ENCODE measurements at places on chromosomes 6 and 20.

DNA sequence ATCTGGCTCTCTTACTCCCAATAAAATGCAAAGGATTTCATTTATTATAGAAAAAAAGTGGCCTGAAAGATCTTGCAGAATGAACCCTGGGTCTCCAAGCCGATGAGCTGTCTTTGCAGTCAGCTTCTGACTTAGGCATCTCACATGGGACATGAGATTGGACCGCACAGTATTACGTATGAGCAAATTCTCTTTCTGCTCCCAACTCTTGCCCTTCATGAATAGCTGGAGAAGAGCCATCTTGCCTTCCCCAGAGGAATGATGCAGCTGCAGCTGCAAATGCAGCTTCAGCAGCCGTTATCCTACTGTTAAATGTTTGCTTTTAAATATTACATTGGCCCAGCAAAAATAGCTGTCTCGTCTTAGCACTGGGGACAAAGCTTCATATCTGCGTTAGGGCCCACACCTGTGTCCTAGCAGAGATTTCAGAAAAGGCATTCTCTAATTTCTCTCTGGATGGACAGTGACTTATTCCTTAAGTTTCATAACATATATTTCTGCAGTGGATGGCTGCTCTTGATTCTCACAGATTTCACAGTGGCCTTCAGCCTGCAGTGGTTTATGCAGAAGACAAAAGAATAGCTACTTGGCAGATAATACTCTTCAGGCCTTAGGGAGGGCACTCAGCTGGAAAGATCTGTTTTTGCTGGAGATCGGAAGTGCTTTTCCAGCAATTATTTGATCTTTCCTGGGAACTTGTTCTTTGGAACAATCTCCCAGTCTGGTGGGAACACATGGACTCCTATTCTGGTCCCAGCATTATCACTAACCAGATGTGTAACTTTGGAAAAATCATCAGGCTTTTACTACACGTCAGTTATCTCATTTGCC lies 129.2 kb downstream of the FYN start:
- DNase-seq = no peak

DNA sequence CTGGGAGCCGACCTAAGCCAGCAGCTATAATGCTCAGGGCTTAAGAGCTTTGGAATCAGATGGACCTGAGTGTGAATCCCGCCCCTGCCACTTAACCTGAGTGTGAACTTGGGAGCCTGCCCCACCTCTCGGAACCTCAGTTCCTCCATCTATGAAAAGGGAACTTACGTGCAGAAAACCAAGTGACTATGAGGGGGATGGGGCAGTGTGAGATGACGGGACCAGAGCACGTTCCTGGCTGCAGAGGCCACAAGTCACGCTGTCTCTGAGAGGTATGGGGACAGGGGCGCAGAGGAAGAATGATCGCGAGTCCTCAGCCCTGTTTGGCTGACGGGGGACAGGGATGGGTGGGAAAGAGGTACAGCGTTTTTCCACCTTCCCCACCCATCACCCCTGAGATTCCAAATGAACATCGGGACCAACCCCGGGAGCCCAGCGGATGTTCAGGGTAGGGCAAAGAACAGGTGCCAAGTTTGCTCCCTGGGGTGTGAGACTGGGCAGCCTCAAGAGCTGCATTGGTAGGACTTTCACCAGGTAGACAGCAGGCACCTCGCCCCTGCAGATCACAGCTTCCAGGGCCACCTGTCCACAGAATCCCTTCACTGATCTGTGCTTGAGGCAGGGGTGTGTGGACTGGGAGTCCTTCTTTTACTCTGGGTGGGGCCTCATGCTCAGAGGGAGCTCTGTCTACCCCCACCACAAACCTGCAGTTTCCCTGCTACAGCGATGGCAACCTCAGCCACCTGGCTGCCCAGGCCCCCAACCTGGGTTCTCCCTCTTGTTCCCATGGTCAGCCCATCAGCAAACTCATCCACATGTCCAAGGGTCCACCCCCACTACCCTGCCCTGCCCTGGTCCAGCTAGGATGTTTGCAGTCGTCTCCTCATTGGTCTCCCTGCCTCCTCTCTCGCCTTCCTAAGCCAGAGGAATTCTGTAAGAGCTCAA lies 85.8 kb downstream of the CEBPB start:
- no peak for DNase-seq

DNA sequence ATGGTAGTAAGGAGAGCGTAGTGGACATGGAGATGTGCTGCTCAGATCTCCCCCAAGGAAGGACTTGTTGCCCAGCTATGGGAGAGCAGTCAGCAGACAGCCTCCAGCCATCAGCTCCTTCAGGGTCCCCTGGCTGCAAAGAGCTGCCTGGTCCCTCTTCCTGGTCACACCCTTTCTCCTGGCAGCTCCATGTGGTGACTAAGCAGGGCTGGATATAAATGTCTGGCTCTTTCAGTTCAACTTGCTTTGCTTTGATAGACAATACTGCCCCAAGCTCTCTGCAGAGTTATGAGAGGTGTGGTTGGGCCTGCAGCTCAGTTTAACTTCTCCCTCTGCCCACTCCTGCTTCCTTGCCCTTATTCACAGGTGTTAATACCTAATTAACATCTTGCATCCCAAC lies 64.1 kb upstream of the DDR1 start:
- no peak for DNase-seq

DNA sequence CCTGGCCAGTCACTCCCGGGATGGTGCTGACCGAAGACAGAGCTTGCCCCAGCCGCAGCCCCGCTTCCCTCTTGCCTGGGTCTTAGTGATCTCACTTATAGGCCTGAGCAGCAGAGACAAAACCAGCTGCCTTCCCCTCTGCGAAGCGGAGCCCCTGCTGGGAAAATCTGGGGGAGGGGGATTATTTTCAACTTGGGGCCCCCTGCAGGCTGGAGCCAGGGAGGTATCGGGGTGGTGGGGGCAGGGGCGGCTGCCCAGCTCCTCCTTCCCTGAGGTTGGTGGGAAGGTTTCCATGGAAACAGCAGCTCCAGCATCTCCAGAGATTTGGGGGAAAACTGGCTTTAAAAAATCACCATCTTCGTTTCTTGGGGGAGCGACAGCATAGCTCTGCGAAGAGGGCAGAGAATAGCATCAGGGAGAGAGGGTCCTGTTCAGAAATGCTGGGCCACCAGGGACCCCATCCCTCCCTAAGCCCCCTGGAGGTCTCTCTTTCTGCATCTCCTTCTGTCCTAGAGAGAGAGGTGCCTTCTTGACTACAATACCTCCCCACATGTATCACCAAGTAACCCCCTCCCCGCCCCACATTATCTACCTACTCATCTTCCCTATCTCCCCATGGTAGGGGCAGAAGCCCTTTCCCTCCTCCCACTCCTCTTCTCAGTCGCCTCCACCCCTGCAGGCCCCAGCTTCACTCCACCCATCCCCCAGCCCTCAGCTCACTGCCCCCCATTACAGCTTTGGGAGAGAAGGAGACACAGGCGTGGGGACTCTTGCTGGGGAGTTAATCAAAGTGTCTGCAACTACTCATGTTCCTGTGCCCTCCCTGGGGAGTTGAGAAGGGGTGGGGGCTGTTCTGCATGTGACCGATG lies 88.4 kb upstream of the CCDC167 start:
- no peak for DNase-seq

DNA sequence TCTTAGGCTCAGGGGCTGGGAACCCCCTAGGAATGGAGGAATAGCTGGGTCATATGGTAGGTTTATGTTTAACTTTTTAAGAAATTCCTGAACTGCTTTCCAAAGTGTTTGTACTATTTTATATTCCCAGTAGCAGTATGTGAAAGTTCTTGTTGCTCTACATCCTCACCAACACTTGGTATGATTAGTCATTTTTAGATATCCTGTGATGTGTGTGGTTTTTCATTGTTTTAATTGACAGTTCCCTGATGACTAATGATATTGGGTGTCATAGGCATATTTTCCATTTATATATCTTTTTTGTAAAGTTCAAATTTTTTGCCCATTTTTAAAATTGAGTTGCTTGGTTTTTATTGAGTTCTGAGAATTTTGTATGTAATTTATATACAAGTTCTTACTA lies 72.3 kb downstream of the SLC16A10 start:
- DNase-seq = no peak

GRCh38 chr6:90611543-90612312 lies 24.9 kb upstream of the MAP3K7 start:
- no peak for DNase-seq

DNA sequence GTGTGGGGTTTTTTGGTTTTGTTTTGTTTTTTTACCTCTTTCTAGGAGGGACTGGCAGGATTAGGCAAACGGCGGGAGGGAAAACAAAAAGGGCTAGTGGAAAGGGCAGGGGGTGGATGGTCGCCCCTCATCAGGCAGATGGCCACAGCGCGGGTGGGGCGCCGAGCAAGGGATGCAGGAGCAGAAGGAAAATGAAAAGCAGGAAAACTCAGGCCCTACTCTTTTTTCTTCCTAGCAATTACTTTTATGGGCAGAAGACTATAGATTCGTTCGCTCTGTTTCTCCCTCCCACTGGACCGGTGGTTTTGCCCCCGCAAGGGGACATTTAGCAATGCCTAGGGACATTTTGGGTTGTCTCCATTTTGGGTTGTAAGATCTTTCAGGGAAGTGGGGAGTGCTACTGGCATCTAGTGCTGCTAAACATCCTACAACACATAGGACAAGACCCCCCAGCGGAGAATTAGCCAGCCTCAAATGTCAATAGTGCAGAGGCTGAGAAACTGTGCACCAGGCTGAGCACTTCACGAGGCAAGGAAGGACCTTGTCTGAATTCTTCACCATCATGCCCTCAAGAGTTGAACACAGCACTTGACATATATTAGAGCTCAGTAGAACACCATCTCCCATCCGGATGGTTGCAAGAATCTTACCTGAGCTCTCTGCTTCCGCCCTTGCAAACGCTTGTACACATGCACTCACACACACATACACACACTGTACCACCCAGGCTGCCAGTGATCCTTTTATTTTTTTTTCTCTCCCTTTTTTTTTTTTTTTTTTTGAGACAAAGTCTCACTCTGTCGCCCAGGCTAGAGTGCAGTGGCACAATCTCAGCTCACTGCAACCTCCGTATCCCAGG lies 4.8 kb upstream of the ZMYND8 start:
- DNase-seq = no peak

- DNase-seq = no peak
These were observed 846 bp downstream of the PDE10A start for GRCh38 chr6:165662041-165662748.

DNA sequence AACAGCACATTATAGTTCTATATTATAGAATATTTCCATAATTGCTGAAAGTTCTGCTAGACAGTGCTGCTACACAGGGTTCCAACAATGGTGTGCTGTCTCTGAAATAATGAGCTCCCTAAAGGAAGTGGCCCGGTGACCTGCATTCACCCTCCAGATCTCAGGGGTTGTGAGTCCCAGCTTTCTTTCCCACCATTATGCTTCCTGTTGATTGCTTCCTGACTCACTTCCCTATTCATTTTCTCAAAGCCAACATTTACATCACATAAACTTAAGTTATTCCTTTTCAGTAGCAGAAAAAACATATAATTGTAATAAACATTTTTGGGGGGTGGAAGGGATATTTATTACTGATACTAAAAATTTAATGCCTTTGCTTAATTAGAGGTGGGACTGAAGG lies 12.9 kb upstream of the CCN6 start:
- DNase-seq = no peak

DNA sequence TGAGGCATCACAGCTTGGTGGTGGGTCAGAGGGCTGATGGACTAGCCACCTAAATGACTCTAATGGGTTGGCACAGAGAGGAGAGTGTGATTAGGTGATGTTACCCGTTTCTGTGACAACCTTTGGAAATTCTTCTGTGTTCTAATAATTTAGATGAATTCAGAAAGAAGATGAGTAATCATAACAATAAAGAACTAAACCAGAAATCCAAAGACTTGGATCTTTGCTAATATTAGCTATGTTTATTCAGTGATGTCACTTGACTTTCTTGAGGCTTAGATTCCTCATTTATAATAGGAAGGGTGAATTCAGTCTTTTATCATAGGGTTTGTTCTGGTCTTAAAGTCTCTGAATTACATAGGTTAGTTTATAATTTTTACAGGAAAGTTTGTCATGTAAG lies 19.9 kb downstream of the CRYBG1 start:
- no peak for DNase-seq

DNA sequence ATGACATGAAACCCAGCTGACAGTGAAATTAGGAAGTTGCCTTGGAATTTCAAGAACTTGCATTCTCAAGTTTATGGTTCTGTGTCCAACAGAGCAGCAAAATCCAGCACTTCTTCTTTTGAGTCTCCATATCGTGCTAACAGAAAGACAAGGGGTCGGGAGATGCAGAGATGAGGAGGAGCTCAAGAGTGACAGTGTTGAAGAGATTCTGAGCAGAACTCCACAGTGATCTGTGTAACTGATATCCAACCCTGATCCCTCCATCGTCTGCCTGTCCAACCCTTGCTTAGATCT lies 21.2 kb upstream of the BTN1A1 start:
- DNase-seq = no peak

- no peak for DNase-seq
These were observed 208.4 kb downstream of the ANKRD60 start for GRCh38 chr20:58019850-58020625.

GRCh38 chr6:142339968-142340658 lies 38.3 kb downstream of the ADGRG6 start:
- no peak for DNase-seq

DNA sequence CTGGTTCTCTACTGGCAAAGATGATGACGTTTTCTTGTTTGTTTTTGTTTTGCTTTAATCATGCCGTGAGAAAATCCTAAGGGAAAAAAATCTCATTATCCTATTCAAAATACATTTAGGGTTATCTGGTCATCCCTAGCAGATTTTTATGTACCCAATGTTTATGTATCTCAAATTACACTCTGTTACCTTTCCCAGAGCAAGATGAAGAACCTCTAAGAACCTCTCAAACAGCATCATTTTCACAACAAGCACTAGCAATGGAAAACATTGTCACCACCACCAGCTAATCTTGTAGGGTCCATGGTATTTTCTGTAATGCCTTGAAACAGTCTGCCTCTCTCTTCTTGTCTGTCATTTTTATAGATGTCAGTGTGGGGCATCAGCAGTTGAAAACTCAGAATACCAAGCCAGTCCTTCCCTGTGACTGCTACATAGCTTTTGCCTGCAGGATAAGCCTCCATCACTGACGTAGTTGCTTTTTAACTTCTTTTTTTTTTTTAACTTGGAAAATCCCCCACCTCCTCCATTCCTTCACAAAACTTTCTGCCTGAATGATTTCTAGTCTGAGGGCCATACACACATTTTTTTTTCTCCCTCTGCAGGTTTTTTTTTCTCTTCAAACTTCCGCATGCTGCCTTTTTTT lies 2.4 kb upstream of the SNAP25 start:
- DNase-seq = no peak

DNA sequence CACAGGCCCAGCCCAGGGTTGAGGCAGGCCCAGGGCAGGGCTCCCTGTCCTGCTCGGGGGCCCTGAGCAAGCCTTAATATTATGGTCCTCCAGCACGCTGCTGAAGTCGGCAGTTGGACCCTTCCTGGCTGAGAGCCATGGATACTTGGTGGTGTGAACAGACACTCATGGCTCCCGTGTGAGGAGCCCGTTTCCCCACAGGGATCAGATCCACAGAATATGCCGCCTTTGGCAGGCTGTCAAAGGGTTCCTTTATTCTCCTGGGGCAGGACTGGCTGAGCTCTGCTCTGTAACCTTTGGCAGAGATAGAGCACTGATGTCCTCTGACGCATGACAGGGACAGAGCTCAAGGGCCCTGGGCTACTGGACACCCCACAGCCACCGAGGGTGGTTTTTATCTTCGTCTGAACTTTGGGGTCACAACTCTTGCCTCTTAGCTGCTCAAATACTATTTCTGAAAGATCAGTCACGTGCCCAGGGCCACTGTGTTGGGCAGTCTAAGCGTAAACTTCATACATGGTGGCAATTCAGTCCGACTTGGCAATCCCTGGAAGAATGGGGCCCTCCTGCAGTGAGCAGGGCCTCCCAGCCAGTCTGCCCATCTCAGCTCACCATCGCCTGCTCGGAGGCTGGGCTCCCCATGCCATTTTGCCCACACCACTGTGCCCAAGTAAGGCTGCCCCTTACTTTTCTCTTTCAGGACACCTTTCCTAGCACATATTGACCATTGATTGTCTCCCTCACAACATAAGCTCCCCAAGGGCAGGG lies 49.1 kb downstream of the TTI1 start:
- no peak for DNase-seq
